Breast epithelium (tissue), 4 donors: ENCODE measurements at places on chromosomes 5 and 9.

GRCh38 chr5:87029951-87030350, 237.7 kb upstream of the RASA1 start:
- no peaks in the 10 kb centered on the region for H3K4me1 ChIP-seq
- H3K27me3 ChIP-seq = no peaks in the 10 kb centered on the region
- no peak for DNase-seq
- no peak overlapping the region for H3K4me3 ChIP-seq
- no peaks in the 10 kb centered on the region for H3K36me3 ChIP-seq

- no peaks in the 10 kb centered on the region for H3K27me3 ChIP-seq
- no peak overlapping the region for H3K27ac ChIP-seq
- no peak overlapping the region for H3K4me3 ChIP-seq
- no peaks in the 10 kb centered on the region for H3K4me1 ChIP-seq
- DNase-seq = no peak
Observed at GRCh38 chr5:103005276-103005675, 114.7 kb downstream of the GIN1 start.

- no peaks in the 10 kb centered on the region for H3K27me3 ChIP-seq
- H3K4me1 ChIP-seq = no peaks in the 10 kb centered on the region
- H3K4me3 ChIP-seq = no peak overlapping the region
- H3K27ac ChIP-seq = no peak overlapping the region
Observed at GRCh38 chr9:75130621-75131230, 42.4 kb downstream of the OSTF1 start.

- H3K27me3 ChIP-seq = no peaks in the 10 kb centered on the region
- no peak overlapping the region for H3K4me3 ChIP-seq
- no peaks in the 10 kb centered on the region for H3K4me1 ChIP-seq
- H3K36me3 ChIP-seq = no peaks in the 10 kb centered on the region
- no peak for DNase-seq
- no peak overlapping the region for H3K27ac ChIP-seq
Observed at GRCh38 chr9:107713470-107713869, 223.9 kb upstream of the KLF4 start.

GRCh38 chr5:57664700-57665099, 182.1 kb upstream of the ACTBL2 start:
- H3K27me3 ChIP-seq = no peaks in the 10 kb centered on the region
- no peaks in the 10 kb centered on the region for H3K4me1 ChIP-seq
- H3K36me3 ChIP-seq = no peaks in the 10 kb centered on the region
- DNase-seq = no peak
- no peak overlapping the region for H3K4me3 ChIP-seq

GRCh38 chr5:43555895-43556606, 826 bp downstream of the PAIP1 start:
- peak; percentile 68 for DNase-seq
- H3K27me3 ChIP-seq = no peaks in the 10 kb centered on the region
- no peaks in the 10 kb centered on the region for H3K4me1 ChIP-seq
- peak overlapping the region; percentile 83 for H3K4me3 ChIP-seq
- H3K36me3 ChIP-seq = no peaks in the 10 kb centered on the region
- H3K27ac ChIP-seq = peak overlapping the region; percentile 95

DNA sequence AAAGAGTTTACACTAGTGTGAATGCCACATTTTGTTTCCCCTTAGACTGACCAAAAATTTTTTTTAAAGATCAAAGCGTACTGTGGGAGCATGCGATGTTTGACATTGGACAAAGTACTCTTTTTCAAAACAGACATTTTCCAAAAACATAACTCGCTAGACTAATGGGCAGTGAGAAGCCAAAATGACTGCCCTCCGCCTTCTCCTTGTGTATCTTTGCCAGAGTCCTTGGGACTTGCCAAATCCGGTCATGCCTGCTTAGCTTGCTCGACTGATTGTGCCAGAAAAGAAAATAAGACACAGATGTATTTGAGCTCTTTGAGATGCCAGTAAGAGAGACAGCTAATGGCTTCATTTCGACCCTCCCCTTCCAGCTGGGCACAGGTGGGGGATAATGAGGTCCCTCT, 157.5 kb downstream of the MAPKAP1 start:
- H3K4me1 ChIP-seq = peaks cover 5% of the 10 kb centered on the region
- H3K27me3 ChIP-seq = no peaks in the 10 kb centered on the region
- H3K27ac ChIP-seq = peak overlapping the region; percentile 65
- H3K4me3 ChIP-seq = peak overlapping the region; percentile 27
- no peak for DNase-seq

- no peaks in the 10 kb centered on the region for H3K27me3 ChIP-seq
- DNase-seq = no peak
- no peaks in the 10 kb centered on the region for H3K36me3 ChIP-seq
- H3K27ac ChIP-seq = no peak overlapping the region
- H3K4me3 ChIP-seq = no peak overlapping the region
- H3K4me1 ChIP-seq = no peaks in the 10 kb centered on the region
Observed at GRCh38 chr9:106634183-106634582, 228.8 kb upstream of the ZNF462 start.

DNA sequence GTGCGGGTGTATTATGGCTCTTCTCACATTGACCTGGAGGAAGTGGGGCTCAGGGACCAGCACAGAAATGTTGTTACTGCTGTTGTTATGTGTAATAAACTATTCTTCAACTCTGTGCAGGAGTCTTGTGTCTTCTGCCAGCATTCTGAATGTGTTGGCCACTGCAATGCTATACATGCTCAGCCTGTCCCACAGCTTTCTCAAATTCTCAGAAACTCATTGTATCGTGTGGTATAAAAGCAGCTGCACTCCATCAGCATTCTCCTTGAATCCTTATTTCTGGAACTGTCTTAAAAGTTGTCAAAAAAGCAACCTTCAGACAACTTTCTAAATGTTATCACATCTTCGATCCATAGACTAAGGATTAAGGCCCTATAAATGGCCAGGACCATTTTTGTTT, 72.0 kb downstream of the ZNF474 start:
- no peaks in the 10 kb centered on the region for H3K4me1 ChIP-seq
- H3K4me3 ChIP-seq = no peak overlapping the region
- no peaks in the 10 kb centered on the region for H3K27me3 ChIP-seq
- H3K27ac ChIP-seq = no peak overlapping the region
- H3K36me3 ChIP-seq = no peaks in the 10 kb centered on the region
- DNase-seq = no peak

DNA sequence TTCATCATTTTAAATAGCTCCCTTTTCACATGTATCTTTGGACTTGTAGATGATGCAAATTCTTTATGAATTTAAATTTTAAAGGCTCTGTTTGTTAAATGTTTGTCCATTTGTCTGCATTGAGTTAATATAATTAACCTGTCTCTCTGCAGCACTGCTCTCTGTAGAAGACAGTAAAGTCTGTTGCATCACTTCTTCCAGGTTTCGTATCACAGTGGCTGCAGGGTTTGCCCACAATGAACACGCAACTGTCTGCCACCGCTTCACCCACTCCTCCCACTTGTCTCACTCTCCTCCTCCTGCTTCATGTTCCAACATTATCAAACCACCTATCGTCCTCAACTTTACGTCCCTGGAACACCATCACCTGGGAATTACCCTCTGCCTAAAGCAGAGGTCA, 231.3 kb upstream of the SLC30A5 start:
- no peaks in the 10 kb centered on the region for H3K36me3 ChIP-seq
- H3K27ac ChIP-seq = no peak overlapping the region
- no peak overlapping the region for H3K4me3 ChIP-seq
- no peak for DNase-seq

GRCh38 chr5:97554977-97555643, 372.1 kb upstream of the RIOK2 start:
- H3K4me1 ChIP-seq = no peaks in the 10 kb centered on the region
- no peak overlapping the region for H3K4me3 ChIP-seq
- H3K36me3 ChIP-seq = no peaks in the 10 kb centered on the region
- no peaks in the 10 kb centered on the region for H3K27me3 ChIP-seq

DNA sequence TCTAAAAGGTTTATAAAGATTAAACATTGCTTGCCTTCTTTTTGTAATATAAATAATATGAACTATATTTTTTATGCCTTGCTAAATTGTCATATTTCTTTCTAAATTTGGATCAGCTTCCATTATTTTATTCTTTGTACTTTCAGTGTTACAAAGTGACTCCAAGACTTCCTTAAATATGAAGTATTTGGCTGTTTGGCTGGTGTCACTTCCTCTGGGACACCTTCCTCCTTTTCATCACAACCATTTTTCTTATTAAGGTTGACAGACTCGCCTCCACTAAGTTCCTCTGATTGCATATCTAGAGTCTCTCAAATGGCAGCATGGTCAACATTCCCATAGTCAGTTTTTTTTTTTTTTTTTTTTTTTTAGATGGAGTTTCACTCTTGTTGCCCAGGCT, 73.8 kb upstream of the SLC1A1 start:
- H3K36me3 ChIP-seq = no peaks in the 10 kb centered on the region
- no peak overlapping the region for H3K4me3 ChIP-seq
- no peak for DNase-seq
- H3K27ac ChIP-seq = no peak overlapping the region
- no peaks in the 10 kb centered on the region for H3K4me1 ChIP-seq
- H3K27me3 ChIP-seq = no peaks in the 10 kb centered on the region

DNA sequence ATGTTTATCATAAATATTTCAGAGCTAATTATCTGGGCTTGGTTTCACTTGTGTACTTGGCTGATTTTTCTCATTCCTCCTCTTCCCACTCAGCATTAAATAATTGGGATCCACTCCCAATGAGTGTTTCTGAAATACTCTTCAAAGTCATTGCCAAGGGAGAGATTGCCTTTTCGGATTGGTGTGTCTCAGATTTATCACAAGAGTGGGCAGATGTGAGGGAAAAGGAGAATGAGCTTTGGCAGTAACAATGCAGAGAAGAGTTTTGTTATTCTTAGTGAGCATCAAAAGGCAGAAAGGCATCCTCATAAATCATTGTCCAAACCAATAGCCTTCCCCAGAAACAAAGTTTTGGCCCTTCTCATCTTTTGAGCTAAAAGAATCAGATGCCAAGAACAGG, 79.2 kb downstream of the SEMA5A start:
- peak overlapping the region; percentile 60 for H3K27ac ChIP-seq
- H3K4me1 ChIP-seq = no peaks in the 10 kb centered on the region
- DNase-seq = no peak
- no peak overlapping the region for H3K4me3 ChIP-seq

GRCh38 chr9:116959809-116960208, 272.7 kb downstream of the TRIM32 start:
- no peaks in the 10 kb centered on the region for H3K36me3 ChIP-seq
- no peak overlapping the region for H3K27ac ChIP-seq
- no peak overlapping the region for H3K4me3 ChIP-seq
- DNase-seq = no peak

DNA sequence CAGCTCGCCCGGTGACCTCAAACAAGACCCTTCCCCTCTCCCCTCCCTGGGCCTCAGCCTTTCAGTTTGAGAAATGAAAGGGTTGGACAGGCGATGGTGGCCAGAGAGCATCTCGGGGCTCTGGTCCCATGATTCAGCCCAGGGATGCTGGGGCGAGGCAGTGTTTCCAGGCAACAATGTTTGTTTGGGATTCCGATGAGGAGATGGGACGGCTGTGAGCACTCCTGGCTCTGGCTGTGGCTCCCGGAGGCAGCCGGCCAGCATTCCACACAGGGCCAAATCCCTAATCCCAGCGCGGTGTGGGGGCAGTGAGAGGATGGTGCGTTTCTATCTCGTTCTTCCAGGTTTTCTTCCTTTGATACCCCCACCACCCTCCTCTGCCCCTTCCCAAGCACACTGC, 66.0 kb downstream of the HMCN2 start:
- H3K27me3 ChIP-seq = no peaks in the 10 kb centered on the region
- DNase-seq = peak; percentile 27
- no peaks in the 10 kb centered on the region for H3K36me3 ChIP-seq
- H3K4me1 ChIP-seq = no peaks in the 10 kb centered on the region

GRCh38 chr9:86183229-86184137, 76.0 kb downstream of the C9orf153 start:
- no peaks in the 10 kb centered on the region for H3K4me1 ChIP-seq
- DNase-seq = no peak
- H3K27me3 ChIP-seq = no peaks in the 10 kb centered on the region
- no peaks in the 10 kb centered on the region for H3K36me3 ChIP-seq
- H3K27ac ChIP-seq = no peak overlapping the region
- no peak overlapping the region for H3K4me3 ChIP-seq

- no peak overlapping the region for H3K4me3 ChIP-seq
- H3K36me3 ChIP-seq = no peaks in the 10 kb centered on the region
- no peaks in the 10 kb centered on the region for H3K4me1 ChIP-seq
- H3K27ac ChIP-seq = no peak overlapping the region
- H3K27me3 ChIP-seq = no peaks in the 10 kb centered on the region
- no peak for DNase-seq
Observed at GRCh38 chr5:168712280-168712924, 133.2 kb upstream of the PANK3 start.

DNA sequence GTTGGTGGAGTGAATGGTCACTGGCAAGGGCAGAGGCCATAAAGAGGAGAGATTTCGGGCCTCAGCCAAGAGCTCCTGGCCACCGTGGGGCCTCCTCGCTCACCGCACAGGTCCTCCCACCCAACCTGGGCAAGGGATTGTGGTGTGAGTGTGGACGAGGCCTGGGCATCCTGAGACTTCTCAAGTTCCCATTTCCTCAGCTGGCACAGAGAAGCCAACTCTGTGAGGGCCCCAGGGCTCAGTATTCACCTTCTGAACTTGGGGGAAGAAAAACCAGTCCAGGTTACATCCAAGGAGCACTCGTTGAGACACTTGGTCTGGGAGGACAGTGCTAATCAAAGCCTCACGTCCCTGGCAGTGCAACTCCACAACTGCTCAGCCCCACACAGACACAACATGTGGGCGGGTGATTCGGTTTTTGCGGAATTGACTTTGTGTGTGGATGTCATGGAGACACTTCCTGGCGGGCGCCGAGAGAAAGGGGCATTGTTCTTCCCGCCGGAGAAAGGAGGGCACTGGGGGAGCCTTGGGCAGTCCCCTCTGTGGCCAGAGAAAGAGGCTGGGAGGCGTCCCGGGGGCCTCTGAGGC, 28.5 kb upstream of the NKD2 start:
- H3K27me3 ChIP-seq = no peaks in the 10 kb centered on the region
- H3K36me3 ChIP-seq = no peaks in the 10 kb centered on the region
- no peaks in the 10 kb centered on the region for H3K4me1 ChIP-seq

- H3K36me3 ChIP-seq = no peaks in the 10 kb centered on the region
- DNase-seq = no peak
- H3K27me3 ChIP-seq = no peaks in the 10 kb centered on the region
- no peaks in the 10 kb centered on the region for H3K4me1 ChIP-seq
- H3K27ac ChIP-seq = no peak overlapping the region
Observed at GRCh38 chr9:18888290-18888689, 144.7 kb downstream of the SAXO1 start.

- no peak for DNase-seq
- H3K4me1 ChIP-seq = no peaks in the 10 kb centered on the region
- no peak overlapping the region for H3K4me3 ChIP-seq
- H3K27me3 ChIP-seq = no peaks in the 10 kb centered on the region
- H3K36me3 ChIP-seq = no peaks in the 10 kb centered on the region
- H3K27ac ChIP-seq = no peak overlapping the region
Observed at GRCh38 chr9:130118841-130119518, 53.2 kb upstream of the NCS1 start.

DNA sequence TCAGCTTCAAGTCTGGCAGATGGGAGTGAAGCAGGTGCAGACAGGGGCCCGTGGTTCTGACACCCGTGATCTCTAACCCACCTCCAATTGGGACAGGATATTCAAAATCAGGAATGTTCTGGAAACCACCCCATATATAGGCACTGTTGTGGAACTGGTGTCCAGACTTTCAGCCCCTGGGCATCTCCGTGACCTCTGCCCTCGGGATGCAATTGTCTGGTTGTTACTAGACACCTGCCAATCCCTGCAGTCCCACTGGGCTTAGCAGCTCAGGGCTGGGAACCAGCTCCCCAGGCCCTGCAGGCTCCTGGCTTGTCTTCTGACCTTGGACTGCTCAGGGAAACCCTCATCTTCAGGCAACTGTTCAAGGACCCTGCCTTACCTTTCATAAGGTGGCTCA, 38.8 kb downstream of the NTNG2 start:
- no peaks in the 10 kb centered on the region for H3K36me3 ChIP-seq
- peaks cover 29% of the 10 kb centered on the region for H3K27me3 ChIP-seq
- DNase-seq = no peak
- H3K27ac ChIP-seq = no peak overlapping the region
- H3K4me1 ChIP-seq = no peaks in the 10 kb centered on the region
